ENCODE measurements at places on chromosomes 4 and X.

DNA sequence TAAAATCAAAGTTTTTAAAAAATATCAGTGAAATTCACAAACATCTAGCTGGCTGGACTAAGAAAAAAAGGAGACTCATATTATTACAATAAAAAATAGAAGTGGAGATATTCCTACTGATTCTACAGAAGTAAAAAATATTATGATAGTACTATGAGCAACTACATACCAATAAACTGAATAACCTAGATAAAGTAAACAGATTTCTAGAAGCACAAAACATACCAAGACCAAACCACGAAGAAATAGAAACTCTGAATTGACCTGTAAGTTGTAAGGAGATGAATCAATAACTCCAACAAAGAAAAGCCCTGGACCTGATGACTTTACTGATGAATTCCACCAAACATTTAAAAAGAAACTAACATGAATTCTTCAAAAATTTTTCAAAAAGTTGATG, 867.3 kb downstream of the PCDH18 start:
- no peak for DNase-seq

DNA sequence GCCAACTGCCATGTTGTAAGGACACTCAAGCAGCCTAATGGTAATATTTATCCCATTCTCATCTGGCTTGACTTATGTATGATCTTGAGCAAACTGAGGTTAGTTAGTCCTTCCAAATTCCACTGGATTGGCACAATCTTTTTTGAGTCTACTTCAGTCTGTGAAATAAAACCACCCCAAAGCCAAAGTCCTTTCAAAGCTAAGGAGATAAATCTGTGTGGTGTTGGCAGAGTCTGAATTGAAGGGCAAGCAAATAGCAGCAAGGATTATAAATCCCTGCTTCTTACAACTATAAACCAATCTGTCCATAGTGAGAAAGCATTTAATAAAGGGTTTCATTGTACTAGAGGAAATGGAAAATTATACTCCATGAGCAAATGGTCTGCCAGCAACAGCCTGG, 233.9 kb upstream of the GLRA2 start:
- DNase-seq = no peak

GRCh38 chrX:32280921-32281320, 930.4 kb downstream of the DMD start:
- no peak for DNase-seq

DNA sequence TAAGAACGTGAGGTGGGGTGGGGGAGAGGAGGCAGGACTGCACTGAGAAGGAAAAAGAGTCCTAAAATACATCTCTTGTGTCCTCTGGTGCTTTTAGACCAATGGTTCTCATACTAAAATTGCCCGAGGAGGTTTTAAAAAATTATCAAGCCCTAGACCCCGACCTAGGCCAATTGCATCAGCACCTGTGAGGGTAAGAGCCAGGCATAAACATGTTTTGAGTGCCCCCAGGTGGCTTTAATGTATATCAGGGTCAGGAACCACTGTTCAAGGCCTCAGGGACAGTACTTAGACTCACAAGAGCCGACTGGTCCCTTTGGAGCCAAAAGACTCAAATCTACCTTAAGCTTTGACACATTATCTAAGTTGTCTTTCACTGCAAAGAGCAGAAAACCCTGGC, 37.5 kb upstream of the TMEM150C start:
- no peak for DNase-seq

DNA sequence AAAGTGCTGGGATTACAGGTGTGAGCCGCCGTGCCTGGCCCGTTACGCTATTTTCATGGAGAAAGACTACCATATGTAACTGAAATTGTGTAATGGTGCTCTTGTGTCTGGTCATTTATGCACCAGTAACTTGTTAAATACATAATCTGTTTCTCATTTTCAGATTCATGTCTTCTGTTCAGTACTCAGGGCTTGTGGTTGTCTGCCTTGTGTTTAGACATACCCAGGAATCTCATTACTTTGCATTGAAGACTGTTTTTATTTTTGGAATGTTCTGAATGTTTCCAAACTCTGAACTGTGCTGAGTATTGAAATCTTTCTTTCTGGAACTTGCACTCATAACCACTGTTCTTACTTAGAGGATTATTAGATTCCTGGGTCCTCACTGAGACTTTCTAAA, 52.8 kb downstream of the PDLIM5 start:
- no peak for DNase-seq

GRCh38 chrX:9498236-9498635, 33.4 kb downstream of the TBL1X start:
- no peak for DNase-seq

Data from effector memory CD4-positive, alpha-beta T cell (primary cell).